ENCODE measurements at places on chromosomes 11 and 22.

DNA sequence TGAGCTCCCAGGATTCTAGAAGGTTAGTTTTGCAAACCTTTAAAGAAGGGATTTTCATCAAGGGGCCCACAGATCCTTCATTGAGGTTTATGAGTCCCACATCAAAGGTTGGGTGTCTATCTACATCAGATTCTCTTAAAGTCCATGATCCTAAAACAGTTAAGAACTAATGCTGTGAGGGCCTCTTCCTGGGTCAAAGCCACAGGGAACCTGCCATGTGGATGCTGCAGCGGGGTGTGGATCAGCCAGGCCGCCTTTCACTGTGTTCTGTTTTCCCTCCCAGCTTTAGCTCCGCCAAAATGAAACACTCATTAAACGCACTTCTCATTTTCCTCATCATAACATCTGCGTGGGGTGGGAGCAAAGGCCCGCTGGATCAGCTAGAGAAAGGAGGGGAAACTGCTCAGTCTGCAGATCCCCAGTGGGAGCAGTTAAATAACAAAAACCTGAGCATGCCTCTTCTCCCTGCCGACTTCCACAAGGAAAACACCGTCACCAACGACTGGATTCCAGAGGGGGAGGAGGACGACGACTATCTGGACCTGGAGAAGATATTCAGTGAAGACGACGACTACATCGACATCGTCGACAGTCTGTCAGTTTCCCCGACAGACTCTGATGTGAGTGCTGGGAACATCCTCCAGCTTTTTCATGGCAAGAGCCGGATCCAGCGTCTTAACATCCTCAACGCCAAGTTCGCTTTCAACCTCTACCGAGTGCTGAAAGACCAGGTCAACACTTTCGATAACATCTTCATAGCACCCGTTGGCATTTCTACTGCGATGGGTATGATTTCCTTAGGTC is 5.3 kb downstream of the SERPIND1 start:
- no peak for DNase-seq

GRCh38 chr22:23278883-23279675 is 98.8 kb downstream of the BCR start:
- DNase-seq: no peak

- DNase-seq: no peak
These were observed 11.1 kb downstream of the MRPL17 start for GRCh38 chr11:6671991-6672390.

GRCh38 chr11:130431331-130431773 is 2.9 kb upstream of the ADAMTS8 start:
- DNase-seq: peak; percentile 32

GRCh38 chr11:1232883-1233321 is 10.0 kb downstream of the MUC5B start:
- DNase-seq: no peak

DNA sequence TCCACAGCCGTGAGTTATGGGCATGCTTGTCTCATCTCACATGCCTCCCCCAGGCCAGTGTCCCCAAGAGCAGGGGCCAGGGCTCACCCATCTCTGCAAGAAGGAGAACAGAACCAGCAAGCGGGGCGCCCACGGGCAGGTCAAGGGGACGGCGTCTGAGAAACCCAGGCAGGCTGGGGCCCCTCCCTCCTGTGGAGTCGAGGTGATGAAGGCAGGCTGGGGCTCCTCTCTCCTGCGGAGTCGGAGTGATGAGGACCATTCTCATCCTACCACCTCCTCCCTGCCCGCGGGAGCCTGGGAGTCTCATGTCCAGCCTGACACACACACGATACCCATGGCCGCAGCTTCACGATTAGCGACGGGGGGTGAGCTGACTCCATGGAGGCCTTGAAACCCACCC is 141.9 kb downstream of the CTTN start:
- no peak for DNase-seq

DNA sequence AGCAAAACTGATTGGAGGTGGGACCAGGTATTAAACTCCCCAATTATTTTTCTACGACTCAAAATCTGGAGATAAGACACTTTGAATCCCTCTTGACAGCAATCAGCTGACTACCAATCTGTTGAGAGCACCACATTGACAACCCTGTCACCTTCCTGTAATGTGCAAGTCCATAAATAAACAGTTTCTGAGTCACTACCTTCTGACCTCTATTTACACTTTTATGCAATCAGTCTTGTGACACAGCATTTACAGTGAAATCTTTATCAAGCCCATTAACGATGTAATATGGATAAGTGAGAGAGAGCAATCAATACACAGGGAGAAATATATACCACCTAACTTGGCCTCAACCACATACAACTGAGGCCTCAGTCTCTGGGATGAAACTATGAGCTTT is 283.7 kb upstream of the ANO5 start:
- no peak for DNase-seq
